ENCODE measurements at places on chromosomes 2 and 18.
A peak's percentile ranks its signal among the peaks of the same experiment; 100 is the strongest.

GRCh38 chr2:94996305-94997100, 29.0 kb upstream of the MAL start:
- no peak for DNase-seq

- DNase-seq: no peak
Measured at GRCh38 chr18:73724958-73725357, 422.7 kb downstream of the FBXO15 start.

GRCh38 chr2:660029-660428, 17.2 kb downstream of the TMEM18 start:
- no peak for DNase-seq

- DNase-seq: no peak
Measured at GRCh38 chr2:176680916-176681516, 411.8 kb downstream of the MTX2 start.

DNA sequence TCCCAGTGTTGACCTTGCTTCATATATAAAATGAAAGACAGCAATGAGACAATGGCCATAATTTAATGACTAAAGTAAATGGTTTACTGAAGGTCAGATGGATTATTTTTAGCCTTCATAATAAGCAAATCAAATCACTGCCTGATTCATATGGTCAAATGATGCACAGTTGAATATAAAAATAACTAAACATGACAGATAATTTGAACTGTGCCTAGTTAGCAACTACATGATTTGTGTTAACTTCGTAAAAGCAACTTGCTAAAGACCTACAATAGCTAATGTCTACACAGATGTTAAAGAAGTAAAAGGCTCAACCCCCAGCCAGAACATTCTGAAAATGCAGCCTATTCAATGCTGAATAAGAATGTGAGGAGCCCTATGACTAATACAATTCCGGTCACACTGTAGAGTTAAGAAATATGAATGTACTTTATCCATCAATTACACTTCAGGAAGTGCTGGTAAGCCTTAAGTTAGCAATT, 590.8 kb upstream of the CDH2 start:
- DNase-seq: no peak

DNA sequence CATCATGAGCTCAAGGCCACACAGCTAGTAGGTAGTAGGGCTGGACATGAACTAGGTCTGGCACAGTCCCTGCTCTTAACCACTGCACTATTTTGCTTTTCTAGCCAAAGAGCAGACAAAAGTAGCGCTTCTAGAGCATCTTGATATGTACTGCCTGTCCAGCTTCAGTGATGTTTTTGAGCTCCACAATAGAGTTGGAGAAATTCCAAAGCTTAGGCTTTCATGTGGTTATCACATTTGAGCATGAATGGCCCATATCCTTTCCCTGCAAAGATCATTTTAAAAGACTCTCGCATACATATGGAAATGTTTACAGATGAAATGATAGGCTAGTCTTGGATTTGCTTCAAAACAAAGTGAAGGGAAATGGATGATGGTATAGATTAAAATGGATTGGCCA, 128.7 kb downstream of the MAP3K20 start:
- no peak for DNase-seq

GRCh38 chr2:212930556-212931260, 220.7 kb downstream of the IKZF2 start:
- no peak for DNase-seq

- no peak for DNase-seq
Measured at GRCh38 chr18:63312737-63313395, 6.7 kb downstream of the BCL2 start.

DNA sequence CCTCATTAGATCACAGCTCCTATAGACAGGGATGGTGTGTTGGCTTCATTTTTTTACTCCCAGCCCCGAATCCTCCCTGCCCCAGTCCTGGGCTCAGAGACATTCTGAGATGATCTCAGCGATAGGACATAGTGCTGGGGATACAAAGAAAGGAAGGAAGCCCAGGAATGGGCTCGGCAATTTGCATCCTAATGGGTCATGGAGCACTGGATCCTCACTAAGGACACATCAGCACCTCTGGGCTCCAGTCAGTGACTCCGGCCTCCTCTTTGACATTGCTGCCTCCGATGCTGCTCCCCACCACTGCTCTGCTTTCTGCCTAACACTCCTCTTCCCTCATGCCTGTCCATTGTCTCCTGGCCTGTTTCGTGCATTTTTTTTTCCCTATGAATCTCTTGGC, 489.1 kb downstream of the STK39 start:
- DNase-seq: no peak

GRCh38 chr2:176104316-176105077, 2.6 kb upstream of the HOXD11 start:
- no peak for DNase-seq

- no peak for DNase-seq
Measured at GRCh38 chr2:29226808-29227207, 111.6 kb downstream of the CLIP4 start.

DNA sequence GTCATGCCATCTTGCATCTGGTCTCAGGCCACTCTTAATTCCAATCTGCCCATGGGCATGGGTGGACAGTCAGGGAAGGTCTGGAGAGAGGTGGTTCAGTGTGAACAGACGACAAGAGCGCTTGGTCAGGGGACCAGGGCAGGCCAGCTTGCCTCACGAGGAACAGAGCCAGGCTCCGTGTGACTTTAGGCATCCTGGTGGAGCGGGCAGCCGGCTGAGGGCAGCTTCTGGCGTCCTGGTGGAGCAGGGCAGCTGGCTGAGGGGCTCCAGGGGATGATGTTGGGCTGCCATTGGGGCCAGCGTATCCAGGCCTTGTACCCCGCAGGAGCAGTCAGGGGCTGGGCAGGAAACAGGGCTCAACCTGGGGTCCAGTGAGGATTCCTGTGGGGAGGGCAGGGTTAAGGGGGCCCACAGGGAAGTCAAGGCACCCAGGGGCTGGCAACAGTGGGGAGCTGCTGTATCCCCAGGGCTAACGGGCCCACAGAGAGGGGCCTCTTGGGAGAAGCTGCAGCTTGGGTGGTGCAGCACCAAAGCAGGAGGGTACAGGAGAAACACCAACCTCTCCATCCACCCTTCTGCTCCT, 197.9 kb upstream of the TWIST2 start:
- DNase-seq: no peak

DNA sequence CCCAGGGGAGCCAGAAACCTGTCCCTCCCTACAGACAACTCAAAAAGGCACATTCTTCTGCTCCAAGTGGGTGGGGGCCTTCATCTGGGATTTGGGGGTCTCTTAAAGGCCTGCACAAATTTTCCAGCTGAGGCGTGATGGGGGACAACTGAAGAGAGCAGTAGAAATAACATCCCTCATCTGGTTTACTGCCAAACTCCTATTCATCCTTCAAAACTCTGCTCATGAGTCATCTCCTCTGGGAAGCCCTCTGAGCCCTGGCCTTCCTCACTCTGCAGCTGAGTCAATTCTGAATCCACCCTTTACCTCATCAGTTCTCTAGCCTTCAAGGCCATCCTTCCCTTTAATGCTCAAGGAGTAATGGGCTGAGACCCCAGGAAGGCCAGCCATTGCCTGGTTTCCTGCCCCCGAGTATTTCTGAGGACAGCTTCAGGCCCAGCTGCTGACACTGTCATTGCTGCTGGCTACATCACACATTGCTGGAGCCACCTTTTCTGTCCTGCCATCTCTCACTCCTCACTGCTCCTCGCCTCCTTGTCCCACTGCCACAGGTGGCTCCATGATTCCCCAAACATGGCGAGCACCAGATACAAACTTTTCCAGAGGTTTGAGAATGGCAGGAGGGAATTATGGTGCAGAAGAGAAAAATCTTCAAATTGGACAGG, 32.2 kb upstream of the GLI2 start:
- no peak for DNase-seq

- DNase-seq: no peak
Measured at GRCh38 chr2:191618786-191619185, 59.1 kb upstream of the NABP1 start.

DNA sequence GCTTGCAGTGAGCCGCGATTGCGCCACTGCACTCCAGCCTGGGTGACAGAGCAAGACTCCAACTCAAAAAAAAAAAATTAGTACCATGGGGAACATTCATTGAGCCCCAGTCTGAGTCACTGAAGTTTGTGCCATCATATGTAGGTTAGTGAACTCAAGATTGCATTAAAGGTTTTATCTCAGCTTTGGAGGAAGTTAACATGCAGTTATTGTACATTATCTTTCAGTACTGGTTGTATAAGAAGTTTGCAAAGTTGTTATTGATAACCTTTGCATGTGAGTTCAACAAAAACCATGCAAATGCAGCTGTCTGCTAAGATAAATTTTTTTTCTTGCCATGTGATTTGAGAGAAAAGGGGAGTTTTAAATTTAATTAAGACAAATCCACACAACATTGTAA, 95.7 kb downstream of the MEIS1 start:
- DNase-seq: no peak

- DNase-seq: peak; percentile 16
Measured at GRCh38 chr2:44833171-44834069, 108.1 kb upstream of the SIX3 start.

- no peak for DNase-seq
Measured at GRCh38 chr2:122341007-122341406, 585.6 kb downstream of the TSN start.

DNA sequence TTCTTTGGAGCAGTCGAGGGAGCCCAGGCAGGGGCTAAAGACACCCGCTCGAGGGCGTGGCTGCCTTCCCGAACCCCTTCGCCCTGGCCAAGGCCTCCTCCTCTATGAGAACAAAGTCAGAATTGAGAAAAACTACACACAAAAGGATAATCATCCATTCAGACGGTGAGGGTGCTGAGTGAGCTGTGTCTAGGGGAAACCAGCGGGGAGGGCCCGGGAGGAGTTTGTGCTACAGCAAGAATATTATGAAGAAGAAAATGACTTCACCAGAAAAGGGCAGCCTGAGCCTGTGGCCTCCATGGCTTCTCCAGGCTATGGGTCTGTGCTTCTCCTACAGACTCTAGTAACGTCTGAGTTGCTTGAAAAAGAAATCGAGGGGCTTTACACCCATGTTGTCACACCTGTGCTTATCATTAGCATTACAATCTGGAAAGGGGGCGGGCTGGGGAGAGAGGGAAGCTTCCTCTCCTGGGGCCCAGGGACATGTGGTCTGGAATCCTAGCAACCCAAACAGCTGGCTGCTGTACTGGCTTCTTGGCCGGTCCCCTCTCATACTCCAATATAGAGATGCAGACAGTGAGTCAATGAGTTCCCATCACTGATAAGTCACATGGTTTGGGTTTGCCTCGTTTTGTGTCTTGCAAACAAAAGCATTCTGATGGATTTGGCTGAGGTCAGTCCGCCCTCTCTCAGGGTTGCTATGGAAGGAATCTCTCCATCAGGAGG, 52.0 kb upstream of the ARL4C start:
- DNase-seq: no peak

DNA sequence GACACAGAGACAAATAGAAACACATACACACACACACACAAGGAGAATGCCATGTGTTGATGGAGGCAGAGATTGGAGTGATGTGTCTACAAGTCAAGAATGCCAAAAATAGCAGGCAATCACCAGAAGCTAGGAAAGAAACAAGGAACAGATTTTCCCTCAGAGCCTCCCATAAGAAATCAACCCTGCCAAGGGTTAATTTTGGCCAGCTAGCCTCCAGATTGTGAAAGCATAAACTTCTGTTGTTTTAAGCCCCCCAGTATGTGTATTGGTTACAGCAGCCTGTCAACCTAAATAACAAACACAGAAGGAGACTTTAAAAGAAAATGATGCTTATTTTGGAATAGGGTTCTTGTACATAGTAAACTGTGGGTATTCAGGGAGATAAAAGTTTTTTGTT, 5.6 kb upstream of the STK39 start:
- DNase-seq: no peak

DNA sequence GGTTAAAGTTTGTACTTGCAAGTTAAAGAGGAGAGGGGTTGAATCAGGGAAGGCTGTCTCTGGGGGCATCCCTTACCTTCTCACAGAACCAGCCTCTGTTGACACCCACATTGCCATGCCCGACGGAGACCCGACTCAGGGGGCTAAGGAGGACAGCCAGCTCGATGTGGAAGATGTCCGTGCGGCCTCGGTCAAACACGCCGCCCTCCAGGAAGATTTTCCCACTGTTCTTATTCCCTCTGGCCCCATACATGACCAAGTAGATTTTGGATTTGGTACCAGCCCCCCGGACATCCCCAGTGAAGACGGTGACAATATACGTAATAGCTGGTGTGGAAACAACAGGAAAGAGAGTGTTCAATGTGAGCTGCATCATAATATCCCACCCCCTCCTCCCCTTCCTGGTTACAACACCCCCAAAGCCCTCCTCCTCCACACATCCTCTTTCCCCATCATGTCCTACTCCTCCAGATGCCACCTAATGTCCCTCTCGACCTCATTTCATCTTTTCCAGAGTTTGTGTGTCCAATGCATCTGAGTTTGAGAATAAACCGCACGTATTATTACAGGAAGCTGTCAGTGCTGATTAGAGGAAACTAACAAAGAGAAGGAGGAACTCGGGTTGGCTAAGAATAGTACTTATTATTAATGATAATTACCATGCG, 55.7 kb downstream of the LOXHD1 start:
- no peak for DNase-seq

- DNase-seq: no peak
Measured at GRCh38 chr18:28820353-28820752, 643.4 kb upstream of the CDH2 start.

DNA sequence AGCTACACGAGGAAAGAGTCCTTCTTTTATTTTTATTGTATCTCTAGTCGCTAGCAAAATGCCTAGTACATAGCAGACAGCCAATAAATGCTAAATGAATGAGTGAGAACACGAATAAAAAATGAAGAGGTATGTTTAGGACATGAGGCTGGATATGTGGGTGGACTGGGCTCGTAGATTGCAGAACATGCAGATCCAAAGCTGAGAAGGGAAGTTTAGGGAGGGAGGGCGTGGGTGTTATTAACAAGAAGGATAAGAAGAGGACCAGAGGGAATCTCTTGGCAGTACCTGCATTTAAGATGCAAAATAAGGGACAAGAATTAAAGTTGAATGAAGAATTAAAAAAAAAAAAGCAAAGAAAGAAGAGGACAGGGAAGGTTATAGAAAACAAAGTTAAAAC, 161.1 kb downstream of the MAP2 start:
- DNase-seq: no peak

- no peak for DNase-seq
Measured at GRCh38 chr18:54382733-54383252, 25.1 kb downstream of the C18orf54 start.

DNA sequence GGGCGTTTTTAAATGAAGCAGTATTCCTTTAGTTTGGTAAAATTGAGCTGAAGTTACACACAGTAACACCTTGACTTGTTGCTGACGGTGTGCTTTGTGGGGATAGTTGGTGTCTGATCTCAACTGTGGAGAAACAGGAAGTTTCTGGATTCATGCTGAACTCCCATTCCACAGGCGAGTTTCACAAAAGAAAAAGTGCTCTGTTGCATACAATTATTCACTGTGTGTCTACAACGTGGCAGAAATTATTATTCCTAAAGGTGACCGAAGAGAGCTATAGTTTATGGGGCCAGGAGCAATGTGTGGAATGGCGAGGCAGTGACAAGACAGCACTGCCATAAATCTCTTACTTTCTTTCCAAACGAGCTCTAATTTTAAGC, 463 bp upstream of the CABYR start:
- DNase-seq: no peak

- DNase-seq: no peak
Measured at GRCh38 chr18:10304853-10305252, 149.6 kb upstream of the APCDD1 start.
